Daoy (cell line): ENCODE measurements at places on chromosomes 11 and 22. TPM values are rescaled to one million over a fixed set of nuclear protein-coding genes. Genes with fewer than 3 reads are reported as not detected.
A peak's percentile ranks its signal among the peaks of the same experiment; 100 is the strongest.

The PIH1D2 gene
- total RNA-seq: 1.1 and 8.7 TPM in 2 replicates

- DNase-seq: no peak
Observed at GRCh38 chr11:102220728-102221467, 96.4 kb upstream of the BIRC3 start.

The RIC3 gene
- total RNA-seq: 2.4 and 7.3 TPM in 2 replicates

- peak; percentile 74 for DNase-seq
Observed at GRCh38 chr11:119474682-119475596, 52.0 kb upstream of the THY1 start.

- DNase-seq: peak; percentile 66
Observed at GRCh38 chr11:64767344-64768299, 7.8 kb upstream of the PYGM start.

DNA sequence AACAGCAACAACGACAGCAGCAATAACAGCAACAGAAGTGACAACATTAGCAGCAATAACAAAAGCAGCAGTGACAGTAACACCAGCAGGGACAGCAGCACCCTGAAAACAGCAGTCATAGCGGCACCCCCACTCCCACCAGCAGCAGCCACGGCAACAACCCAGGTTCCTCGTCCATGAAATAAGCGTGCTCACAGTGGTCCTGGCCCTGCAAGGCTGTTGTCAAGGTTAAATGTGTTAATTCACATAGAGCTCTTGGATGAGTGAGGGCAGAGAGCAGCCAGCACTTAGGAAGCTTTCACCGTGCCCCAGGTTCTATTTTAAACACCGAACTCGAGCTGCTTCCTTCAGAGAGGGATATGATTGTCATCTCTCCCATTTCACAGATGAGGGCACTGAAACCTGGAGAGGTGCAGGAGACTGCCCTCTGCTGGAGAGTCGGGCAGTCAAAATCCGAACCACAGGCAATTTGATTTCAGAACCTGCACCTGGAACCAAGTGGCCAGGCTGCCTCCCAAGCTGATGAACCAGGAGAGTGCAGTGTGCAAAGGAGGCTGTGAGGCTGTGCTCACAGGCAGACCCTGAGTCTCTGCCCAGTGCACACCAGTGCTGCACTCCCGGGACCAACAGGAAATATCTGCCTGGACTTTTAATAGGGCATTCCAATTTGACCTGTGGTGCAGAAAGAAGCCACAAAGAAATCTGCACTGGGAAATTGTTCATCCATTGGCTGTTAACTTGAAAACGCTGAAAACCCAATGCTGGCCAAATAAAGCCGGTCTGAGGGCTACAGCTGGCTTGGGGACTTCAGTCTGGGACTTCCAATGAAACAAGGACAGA, 22.9 kb upstream of the FGF3 start:
- DNase-seq: no peak

DNA sequence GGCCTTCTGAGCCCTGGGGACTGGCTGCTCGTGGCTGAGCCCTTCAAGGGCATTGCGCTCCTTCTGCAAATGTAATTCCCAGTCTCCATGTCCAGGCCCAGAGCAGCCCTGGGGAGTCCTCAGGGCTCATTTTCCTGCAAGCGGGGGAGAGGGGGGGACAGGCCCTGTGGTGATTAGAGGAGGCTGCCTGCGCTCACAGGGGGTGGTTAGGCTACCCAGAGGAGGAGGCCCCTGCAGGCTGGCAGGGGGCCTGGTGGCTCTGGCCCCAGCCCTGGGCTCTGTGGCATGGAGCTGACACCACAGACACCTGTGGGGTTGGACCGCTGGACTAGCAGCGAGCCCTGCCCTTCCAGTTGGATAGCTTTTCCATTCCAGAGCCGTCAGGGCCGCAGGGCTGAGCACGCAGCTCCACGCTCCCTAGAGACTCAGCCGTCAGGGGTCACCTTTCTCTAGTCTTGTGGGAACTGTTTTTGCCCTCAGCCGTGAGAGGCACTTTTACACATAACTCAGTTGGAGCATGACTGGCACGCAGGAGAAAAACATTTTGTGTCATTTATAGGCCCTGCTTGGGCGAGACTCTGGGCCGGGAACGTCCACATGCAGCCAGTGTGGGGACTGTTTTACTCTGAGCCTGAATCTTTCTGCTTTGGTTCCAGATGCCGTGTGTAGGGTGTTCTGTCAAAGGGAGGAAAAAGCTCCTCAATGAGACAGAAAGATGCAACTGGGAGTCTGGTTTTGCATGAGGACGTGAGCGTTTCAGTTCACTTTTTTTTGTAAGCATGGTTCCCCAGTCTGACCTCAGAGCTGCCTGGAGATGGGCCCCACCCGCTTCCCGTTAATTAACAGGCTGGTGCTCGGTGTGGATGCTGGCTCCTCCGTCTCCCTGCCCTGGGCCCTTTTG, 58.1 kb downstream of the LRP5 start:
- no peak for DNase-seq

The NFAM1 gene
- 0.17 and 0.51 TPM in 2 replicates for total RNA-seq

The USP2 gene
- total RNA-seq: 0.27 and 0.51 TPM in 2 replicates

The CCS gene
- 15.0 and 18.1 TPM in 2 replicates for total RNA-seq

DNA sequence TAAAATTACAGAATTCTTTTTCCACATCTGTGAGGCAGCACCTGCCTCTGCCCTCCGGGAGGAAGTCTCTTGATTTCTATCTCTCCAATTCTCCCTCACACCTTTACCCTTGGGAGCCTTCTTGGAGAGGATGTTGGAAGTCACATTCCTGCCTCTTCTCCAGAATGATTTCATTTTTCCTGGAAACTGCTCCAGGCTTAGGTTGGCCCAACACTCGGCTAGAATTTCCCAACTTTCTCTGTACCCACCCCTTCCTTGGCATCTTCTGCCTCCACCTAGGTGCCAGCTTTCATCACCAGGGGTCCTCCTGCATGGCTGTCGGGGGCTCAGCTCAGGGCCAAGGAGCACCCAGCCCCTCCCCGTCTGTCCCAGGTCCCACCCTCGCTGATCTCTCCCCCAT, 43.2 kb downstream of the SLCO2B1 start:
- no peak for DNase-seq

DNA sequence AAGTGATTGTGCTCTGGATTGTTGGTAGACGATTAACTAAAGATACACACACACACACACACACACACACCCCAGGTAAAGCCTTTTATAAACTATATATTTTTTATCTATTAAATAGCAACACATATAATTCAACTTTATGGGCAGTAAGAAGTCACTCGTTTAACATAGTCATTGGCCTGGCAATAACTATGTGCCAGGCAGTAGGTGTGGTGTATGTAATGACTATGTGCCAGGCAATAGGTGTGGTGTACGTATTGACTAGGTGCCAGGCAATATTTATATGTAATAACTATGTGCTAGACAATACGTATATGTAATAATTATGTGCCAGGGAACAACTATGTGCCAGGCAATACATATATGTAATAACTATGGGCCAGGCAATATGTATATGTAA, 40.0 kb upstream of the TENM4 start:
- no peak for DNase-seq

GRCh38 chr11:3077846-3078440, 20.7 kb upstream of the CARS1 start:
- no peak for DNase-seq

The CSNK2A3 gene
- 1.3 and 2.4 TPM in 2 replicates for total RNA-seq

GRCh38 chr11:214083-214482, 6.6 kb downstream of the RIC8A start:
- no peak for DNase-seq

GRCh38 chr11:6612213-6613041, at the start of gene TAF10:
TSS of gene TAF10 (minus strand) at chr11:6612216. CDS start at chr11:6612189, 27 bp downstream.
- peak; percentile 97 for DNase-seq

DNA sequence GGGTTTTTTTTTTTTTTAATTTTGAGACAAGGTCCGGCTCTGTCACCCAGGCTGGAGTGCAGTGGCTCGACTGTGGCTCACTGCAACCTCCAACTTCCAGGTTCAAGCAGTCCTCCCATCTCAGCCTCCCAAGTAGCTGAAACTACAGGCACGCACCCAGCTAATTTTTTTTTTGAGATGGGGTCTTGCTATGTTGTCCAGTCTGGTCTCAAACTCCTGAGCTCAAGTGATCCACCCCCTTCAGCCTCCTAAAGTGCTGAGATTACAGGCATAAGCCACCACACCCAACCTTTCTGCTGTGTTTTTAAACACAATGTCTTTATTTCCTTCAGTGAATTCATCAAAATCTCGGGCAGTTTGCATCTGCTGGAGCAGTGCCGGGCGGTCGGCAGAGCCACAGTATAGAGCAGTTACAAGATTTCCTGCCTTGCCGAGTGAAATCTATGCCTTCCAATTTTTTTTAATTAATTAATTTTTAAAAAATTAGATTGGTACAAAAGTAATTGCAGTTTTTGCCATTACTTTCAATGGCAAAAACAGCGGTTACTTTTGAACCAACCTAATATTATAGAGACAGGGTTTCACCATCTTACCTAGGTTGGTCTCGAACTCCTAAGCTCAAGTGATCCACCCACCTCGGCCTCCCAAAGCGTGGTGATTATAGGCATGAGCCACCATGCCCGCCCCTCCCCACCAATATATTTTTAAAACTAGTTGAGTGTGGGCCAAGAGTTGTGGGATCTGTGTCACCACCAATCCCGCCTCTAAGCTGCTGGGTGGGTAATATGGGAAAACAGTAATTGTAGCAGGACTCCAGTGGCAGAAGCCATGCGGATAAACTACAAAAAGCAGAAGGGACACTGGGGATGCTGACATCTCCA, 2.7 kb upstream of the ACY3 start:
- no peak for DNase-seq

The KRTAP5-2 gene
- not detected in 2 replicates for total RNA-seq

- peak; percentile 76 for DNase-seq
Observed at GRCh38 chr11:7657306-7658025, 15.8 kb downstream of the CYB5R2 start.

The LARGE2 gene
- 0.92 and 1.0 TPM in 2 replicates for total RNA-seq

- DNase-seq: no peak
Observed at GRCh38 chr11:19803506-19803998, 90.9 kb downstream of the NAV2 start.

- no peak for DNase-seq
Observed at GRCh38 chr11:35170503-35170902, 31.5 kb downstream of the CD44 start.

The SLC22A12 gene
- not detected in 2 replicates for total RNA-seq

GRCh38 chr11:95337972-95338429, 107.0 kb upstream of the SESN3 start:
- no peak for DNase-seq

DNA sequence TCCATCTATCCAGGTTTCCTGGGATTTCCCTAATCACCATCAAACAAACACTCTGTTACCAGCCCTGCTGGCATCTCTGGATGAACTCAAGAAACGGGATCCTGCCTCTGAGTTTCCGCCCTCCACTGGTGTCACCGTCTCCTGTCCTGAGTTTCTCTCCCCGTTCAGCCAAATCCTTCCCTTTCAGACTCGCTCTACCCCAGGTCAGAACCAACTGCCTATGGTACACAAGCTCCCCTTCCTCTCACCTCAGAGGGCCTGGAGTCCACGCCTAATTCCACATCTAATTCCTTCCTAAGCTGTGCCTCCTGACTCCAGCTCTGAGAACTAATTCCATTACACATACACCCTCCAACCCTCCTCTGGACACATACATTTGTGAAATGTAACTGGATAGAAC, 96.1 kb downstream of the SHANK2 start:
- DNase-seq: no peak

DNA sequence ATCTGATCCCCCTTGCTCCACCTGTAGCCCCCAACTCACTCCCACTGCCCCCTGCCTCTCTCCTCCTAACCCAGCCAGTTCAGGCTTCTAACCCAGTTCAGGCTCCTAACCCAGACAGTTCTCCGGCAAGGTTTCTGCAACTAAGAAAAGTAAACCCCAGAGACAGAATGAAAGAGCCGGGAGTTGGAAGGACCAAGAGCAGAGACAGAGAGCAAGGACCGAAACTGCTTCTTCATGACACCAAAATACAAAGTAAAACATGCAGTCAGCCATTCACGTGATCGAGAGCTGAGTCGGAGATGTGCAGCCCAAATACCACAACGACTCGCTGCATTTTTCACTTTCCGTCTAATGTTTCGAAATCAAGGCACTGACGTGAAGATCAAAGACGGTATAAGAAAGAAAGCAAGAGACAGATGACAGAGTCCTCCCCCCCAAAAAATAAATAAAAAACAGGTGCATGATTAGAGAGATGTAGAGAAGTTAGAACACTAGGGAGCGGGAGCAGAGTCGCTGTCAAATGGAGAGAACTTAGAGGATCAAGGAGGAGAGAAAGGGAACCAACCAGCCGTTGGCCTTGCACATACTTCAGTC, 884 bp downstream of the IL10RA start:
- no peak for DNase-seq

GRCh38 chr22:24519496-24519895, 24.4 kb downstream of the UPB1 start:
- DNase-seq: no peak
